ENCODE measurements at places on chromosomes 2 and 18.
A peak's percentile ranks its signal among the peaks of the same experiment; 100 is the strongest.

DNA sequence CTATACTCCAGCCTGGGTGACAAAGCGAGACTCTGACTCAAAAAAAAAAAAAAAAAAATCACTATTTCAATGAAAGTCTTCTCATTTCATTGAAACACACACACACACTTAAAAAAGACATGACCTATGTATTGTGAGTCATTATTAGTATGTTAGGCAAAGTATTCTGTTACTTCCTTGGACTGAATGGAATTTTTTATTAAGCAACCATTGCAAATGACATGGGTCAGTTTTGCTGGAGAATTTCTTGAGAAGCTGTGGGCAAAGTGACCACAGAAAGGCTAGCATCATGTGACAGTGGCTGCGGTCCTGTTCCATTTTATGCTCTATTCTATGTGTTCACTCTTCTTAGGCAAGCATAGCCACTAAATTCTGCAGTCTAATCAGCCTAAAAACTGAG lies 695.7 kb downstream of the TDRD15 start:
- DNase-seq, result no peak

GRCh38 chr2:221559991-221560390 lies 12.1 kb downstream of the EPHA4 start:
- no peak for DNase-seq

DNA sequence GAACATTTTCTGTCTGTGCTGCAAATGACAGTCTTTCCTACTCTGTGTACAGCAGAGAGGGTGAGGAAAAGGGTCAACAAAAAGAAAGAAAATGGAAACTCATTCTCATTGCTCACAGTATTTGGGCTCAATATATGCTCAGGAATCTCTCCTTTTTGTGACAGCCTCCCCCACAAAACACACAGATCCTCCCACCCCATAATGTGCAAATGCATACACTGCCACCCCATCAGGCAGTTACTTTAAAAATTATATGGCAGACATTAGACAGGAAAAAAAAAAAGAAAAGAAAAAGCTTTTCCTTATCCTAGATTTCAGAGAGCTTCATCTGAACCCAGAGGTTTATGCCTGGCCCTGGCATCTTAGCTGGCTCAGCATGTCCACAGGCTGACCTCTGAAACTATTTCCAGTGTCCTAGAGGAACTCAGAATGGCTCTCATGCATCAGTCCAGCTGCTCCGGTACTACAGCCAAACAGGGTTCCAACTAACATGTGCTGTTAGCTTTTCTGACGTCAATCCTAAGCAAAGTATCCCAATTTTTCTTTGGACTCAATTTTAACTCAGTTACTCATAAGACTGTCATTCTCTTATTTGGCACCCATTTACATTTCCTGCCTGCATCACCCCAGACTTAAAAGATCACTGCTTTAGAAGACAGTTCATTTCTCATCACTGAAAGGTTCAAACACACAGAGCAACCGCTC lies 105.9 kb downstream of the RBMS1 start:
- no peak for DNase-seq

DNA sequence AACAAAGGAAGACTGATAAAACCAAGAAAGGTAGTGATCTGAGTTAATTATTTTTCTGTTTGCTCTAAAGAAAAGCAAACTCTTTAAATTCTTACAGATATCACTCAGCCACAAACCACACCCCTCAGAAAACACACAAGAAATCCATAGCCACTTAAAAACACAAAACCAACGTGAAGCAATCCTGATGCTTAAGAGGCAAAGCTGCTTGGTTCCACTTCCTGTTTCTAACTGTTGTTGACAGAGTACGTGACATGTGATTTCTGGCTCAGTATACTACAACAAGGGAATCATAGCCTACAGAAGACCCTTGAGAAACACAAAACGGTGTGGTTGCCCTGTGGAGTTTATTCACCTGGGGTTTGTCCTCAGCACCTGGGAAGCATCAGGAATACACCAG lies 240.9 kb upstream of the APCDD1 start:
- no peak for DNase-seq

GRCh38 chr2:225889452-225889851 lies 489.9 kb downstream of the NYAP2 start:
- DNase-seq, result peak; percentile 6

DNA sequence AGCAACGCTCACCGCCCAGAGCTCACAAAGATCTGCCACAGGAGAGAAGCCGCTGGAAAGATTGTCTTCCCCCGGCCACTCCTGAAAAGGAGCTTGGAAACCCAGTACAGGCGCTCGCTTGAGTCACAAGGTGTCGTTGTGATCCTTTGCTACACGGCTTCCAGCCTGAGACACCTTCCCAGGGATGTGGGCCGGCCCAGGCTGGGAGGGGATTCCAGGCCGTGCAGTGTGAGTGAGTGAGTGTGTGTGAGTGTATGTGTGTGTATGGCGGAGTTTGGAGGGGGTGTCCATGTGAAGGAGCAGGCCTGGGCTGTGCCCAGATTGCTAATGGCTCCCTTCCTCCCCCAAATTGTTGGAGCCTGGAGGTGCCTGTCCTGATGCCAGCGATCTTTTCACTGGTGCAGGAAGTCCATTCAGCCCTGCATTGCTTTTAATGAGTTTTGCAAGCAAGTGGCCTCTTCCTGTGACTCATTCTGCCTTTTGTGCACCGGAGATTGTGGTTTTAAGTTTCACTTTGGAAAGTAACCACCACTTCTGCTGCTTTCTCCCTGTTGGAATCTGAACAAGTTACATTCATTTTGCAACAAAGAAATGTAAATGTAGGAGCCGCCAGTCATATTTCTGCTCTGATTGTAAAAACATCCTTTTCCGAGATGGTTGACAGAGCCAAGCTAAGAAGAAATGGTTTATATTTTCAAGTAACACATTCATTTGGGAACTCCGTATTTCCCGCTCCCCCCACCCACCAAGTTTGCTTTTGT lies 83.7 kb downstream of the LPIN1 start:
- peak; percentile 63 for DNase-seq

GRCh38 chr18:39134255-39134654 lies 1568.7 kb upstream of the CELF4 start:
- no peak for DNase-seq

- DNase-seq, result no peak
Observed at GRCh38 chr2:6181525-6181924, 489.3 kb downstream of the SOX11 start.

GRCh38 chr2:8544171-8544785 lies 137.6 kb upstream of the ID2 start:
- DNase-seq, result no peak

DNA sequence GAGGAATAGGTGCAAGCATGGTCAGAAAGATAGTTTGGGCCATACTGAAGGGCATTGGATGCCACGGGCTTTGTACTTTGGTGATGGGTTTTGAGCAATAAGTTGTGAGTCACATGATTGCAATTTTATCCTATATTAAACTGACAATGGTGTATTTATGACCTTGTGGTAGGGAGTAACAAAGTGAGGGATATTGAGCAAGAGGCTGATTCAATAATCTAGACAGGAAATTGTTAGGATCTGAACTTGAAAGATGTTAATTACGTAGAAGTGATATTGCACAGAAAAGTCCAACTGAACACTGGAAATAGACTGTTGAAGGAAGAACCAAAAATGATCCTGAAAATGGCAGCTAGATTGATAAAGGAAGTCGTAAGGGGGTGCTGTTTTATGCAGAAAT lies 46.6 kb upstream of the TCF4 start:
- no peak for DNase-seq

GRCh38 chr2:113974727-113975126 lies 84.8 kb downstream of the ACTR3 start:
- no peak for DNase-seq

DNA sequence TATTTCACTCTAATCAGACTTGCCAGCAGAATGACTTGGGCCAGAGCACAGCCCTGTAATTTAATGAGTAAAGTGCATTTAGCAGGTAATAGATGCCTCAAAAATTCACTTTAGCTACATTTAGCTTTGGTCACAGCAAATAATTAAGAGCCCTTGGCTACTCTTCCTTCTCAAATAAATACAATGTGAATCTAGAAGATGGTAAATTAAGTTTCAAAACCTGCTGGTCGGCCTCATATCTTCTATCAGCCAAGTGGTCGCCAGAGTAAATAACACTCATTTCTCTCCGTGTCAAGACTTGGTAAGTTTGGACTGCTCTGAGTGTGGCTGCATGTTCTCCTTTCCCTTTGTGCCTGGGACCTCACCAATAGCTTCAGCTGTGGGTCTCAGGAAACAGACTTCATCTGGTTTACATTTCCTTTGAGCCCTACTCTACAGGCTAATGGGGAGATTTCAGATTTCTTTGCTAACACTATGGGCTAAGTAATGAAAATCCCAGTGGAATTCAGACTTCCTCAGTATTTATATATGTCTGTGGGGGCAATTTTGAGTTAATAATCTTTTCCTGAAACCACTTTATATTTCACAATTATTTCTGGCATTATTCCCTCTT lies 375.8 kb downstream of the RBM43 start:
- no peak for DNase-seq

DNA sequence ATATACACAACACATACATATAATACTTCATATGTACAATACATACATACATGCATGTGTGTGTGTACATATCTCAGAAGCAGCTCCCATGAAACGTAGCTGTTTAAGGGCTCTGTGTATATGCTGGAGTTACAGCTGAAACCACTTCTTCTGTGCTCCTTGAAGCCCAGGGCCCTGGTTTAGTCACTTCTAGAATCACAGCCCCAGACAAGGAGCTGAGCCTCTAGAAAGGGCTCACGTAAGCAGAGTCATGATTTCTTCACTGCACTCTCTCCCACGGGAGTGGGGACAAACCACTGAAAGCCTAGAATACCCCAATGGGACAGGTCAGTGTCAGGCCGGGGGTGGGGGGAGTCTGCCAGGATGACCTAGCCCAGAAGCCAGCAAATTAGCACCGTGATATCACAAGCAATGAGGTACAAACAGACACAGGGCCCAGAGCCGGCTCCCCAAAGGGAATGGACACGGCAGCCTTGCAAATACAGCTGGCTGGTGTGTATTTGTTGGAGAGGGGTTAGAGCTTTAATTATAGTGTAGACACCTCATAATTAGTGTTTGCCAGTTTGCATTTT lies 90.3 kb downstream of the C1QL2 start:
- DNase-seq, result no peak

- DNase-seq, result no peak
Observed at GRCh38 chr18:70195852-70196434, 9.5 kb downstream of the RTTN start.
